ENCODE measurements at places on chromosomes 7 and 10.

GRCh38 chr10:25522294-25522693 is 347.5 kb downstream of the GPR158 start:
- no peak for DNase-seq

DNA sequence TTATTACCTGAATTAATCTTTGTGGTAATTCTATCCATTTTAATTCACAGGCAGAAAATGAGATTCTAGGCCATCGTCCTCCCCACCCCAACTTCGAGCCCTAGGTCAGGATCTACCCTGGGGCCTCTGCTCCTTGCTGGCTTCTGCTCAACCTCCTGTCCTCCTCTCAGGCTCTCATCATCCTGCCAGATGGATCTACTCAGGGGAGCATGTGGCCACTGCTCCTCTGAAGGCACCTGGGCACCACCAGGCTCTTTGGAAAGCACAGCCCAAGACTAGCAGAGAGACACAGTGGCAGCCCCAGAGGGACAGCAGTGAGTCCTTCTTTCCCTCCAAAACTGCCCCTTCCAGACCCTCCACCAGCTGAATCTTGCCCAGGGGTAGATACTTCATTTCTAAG is 248.2 kb downstream of the TCERG1L start:
- no peak for DNase-seq

GRCh38 chr7:52670608-52671225 is 364.7 kb upstream of the POM121L12 start:
- no peak for DNase-seq

DNA sequence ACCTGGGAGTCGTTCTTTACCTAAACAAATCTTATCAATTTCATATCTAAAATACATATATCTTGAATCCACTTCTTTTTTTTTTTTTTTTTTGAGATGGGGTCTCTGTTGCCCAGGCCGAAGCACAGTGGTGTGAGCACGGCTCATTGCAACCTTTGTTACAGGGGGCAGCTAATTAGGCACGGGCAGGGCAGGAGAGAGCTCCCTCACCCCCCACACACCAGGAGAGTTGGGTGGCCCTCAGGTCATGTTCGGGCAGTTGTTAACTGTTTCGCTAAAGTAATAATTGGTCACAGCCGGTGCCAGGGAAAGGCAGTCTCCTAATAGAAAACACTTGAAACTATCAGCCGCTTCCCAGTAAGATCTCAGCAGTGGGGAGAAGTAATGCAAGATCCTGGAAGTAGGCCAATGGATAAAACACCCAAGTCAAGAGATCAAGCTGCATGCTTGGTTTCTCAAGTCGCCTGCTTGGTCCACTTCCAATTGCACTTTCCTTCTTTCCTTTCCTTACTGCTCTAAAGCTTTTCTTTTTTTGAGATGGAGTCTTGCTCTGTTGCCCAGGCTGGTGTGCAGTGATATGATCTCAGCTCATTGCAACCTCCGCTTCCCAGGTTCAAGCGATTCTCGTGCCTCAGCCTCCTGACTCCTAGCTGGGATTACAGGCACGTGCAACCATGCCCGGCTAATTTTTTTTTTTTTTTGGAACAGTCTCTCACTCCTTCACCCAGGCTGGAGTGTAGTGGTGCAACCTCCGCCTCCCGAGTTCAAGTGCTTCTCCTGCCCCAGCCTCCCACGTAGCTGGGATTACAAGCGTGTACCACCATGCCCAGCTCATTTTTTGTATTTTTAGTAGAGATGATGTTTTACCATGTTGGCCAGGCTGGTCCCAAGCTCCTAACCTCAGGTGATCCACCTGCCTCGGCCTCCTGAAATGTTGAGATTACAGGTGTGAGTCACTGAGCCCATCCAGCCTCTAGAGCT is 21.3 kb upstream of the EFCAB10 start:
- no peak for DNase-seq

DNA sequence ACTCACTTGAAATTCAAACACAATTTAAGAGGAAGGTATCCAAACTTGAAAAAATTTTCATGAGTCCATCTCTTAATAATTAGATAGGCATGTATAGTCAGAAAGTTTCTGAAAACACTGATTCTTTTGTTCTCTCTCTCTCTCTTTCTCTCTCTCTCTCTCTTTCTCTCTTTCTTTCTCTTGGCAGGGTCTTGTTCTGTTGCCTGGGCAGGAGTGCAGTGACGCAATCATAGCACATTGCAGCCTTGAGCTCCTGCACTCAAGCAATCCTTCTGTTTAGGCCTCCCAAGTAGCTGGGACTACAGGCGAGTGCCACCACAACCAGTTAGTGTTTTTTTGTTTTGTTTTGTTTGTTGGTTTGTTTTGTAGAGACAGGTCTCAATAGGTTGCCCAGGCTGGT is 59.3 kb downstream of the PRTFDC1 start:
- no peak for DNase-seq

DNA sequence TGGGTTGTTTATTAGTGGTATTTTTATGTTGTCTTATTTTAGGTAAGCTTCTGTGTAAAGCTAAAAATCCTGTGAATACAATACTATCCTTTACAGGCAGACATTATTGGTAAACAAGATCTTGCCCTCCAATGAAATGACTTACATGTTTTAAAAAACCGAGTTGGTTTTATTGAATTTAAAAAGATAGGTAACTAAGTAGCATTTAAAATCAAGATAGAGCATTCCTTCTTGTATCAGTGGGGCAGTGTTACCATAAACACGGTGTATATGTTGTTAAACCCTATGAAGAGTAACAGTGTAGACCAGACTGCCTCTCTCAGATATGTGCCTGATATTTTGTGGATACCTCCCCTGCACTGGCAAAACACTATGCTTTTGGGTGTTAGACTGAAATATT is 81.0 kb downstream of the SNX10 start:
- no peak for DNase-seq

DNA sequence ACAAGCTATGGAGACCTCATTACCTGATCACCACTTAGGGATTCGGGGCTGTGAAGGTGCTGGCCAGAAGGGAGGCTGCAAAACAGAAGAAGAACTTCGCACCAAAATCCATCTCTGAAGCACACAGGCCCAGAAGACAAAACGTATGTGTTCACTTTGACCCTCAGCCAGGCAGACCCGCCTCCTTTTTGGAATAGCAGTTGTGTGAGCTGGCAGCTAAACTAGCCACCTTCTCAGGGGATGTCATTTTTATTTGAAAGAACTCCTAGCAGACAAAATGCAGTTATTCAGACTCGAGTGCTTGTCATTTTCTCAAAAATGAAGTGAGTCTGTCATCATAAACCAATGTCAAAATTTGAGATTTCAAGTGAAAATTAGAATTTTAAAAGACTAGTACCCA is 71.7 kb downstream of the TNS3 start:
- DNase-seq, result no peak

DNA sequence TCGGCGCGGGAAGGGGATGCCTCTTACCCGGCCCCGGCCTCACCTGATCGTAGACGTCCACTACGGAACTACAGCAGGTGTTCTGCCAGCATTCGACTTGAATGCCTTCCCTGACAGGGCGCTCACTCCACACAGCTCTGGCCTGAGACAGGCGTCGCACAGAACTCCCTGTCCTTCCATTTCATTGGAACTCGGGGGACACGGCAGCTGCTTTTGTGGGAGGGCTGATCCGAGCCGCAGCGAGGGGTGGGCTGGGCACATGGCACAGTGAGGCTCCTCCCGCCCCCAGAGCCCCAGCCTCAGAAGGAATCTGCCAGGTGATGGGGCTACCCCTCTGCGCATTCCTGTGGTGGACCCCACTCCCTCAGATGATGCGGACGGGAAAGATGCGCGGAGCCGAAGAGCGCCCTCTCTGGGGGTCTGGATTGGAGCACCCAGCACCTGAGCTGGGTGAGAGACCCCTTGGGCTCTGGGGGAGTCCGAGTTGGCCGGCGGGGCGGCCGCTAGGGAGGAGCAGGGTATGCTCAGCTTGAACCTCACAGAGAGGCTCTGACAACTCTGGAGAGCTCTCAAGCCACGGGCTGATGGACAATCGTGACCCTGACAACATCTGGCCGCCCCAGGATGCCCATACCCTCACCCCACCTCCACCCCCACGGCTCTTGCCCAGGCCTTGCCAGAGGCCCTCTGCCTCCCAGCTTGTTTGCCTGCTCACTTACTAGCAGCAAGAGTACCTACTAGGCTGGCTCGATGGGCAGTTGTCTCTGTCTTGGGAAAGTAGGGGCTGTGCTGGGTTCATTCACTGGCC is 36.6 kb downstream of the RASGEF1A start:
- no peak for DNase-seq
